ENCODE measurements at places on chromosomes 1 and 21.

- no peak for DNase-seq
Observed at GRCh38 chr1:91699339-91699974, 186.5 kb downstream of the TGFBR3 start.

GRCh38 chr1:225479996-225480720 is 52.3 kb upstream of the LBR start:
- no peak for DNase-seq

- DNase-seq, result no peak
Observed at GRCh38 chr21:40733024-40733397, 113.9 kb downstream of the DSCAM start.

GRCh38 chr1:114063544-114063943 is 84.3 kb downstream of the OLFML3 start:
- no peak for DNase-seq

DNA sequence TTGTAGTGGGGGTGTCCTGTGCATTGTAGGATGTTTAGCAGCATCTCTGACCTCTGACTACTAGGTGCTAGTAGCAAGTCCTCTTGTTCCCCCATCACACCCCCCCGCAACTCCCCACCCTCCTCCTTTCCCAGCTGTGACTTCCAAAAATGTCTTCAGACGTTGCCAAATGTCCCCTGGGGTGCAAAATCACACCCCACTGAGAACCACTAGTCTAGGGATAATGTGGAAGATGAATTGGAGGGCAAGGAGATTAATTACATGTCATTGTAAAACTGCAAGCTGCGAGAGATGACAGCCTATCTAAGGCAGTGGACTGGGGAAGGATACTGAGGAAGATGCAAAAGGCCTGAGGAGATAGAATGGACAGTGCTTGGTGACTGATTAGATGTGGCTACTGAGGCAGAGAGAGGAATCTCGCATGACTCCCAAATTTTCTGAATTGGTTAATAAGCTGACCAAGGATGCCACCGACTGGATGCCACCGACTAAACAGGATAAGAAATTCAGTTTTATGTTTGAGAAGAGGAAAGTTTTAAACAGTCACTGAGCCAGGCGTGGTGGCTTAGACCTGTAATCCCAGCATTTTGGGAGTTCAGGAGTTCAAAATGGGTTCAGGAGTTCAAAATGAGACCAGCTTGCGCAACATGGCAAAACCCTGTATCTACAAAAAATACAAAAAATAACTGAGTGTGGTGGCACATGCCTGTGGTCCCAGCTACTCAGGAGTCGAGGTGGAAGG is 3.1 kb upstream of the JAK1 start:
- no peak for DNase-seq

DNA sequence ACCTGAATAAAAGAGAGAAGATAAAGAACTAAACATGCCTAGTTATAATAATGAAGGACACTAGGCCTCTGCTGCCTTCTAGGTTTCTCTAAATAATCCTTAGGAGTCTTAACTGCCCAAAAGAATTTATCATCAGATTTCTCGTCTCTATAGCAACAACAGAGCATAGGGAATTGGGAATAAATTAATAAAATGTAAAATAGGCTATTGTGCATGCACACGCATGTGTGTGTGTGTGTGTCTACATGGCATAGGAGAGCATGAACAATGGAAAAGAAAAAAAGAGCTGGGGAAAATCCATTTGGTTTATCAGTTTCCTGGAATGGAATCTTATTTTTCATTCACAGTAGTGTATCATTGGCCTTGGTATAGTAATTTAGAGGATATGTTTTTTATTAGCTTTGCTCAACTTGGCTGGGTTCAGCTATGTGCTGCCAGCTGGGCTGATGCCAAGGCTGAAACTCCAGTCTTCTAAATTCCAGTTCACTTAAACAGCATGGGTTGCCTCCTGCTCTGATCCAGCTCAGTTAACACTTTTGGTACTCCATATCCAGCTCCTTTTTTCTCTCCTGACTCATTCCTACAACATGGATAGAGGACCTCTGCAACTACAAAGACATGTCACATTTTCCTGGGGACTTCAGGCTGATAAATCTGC is 80.6 kb upstream of the SLFNL1 start:
- no peak for DNase-seq

DNA sequence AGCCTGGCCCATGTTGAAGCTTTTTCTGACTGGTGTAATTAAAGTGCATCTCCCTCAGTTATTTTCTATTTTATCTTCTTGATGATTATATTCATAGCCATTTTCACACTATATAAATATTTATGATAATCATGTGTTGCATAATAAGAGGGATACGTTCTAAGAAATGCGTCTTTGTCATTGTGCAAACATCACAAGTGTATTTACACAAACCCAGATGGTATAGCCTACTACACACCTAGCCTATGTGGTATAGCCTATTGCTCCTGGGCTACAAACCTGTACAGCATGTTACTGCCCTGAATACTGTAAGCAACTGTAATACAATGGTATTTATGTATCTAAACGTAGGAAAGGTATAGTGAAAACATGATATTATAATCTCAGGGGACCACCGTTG is 88.1 kb downstream of the BACH1 start:
- no peak for DNase-seq

DNA sequence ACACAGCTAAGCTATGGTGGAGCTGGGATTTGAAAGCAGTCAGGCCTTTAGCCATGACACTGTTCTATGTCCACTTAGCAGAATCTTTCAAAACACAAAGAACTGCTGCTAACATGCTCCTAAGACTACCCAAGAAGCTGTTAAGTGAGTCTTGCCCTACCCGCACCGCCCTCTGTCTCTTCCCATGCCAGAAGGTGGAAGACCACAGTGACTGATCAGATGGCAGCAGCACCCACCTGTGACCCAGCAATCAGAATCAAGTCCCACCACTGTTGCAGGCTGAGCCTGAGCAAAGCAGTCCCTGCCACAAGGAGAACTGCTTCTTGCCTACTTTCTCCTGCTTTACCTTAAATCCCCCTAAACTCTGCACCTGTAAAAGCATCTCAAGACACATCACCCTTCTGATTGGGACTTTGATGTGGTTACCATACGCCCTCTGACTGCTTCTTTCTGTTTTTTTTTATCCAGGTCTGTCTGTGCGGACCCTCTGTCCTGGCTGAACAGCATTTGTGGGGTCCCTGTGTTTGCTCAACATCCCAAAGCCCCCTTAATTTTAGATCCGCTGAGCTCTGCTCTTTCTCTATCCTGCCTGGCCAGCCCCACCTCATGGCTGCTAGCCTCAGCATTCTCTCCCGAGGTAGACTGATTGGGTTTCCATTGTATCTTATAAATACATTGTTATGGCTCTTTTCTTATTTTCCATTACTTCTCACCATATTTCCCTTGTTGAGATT is 16.0 kb downstream of the IRF2BP2 start:
- no peak for DNase-seq

- DNase-seq, result no peak
Observed at GRCh38 chr1:7722670-7723012, 48.5 kb upstream of the VAMP3 start.

DNA sequence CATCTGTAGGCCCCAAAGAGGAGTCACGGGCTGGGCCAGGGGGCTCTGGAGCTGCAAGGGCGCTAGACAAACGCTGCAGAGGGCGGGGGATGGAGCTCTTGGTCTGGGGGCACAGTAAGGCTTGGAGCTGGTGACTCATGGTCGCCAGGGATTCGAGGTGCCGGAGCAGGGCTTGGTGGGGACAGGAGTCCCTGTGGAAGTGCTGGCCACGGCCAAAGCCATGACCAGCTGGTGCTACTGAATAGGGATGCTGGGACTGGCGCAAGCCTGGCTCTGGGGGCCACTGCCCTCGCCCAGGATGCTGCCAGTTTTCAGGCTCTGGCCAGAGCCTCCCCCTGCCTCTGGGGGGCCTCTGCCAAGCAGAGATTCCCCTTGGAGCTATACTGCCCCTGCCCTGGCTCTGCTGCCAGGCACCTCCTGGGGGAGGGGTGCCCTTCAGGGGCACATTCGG is 25.2 kb downstream of the SPOCD1 start:
- no peak for DNase-seq

DNA sequence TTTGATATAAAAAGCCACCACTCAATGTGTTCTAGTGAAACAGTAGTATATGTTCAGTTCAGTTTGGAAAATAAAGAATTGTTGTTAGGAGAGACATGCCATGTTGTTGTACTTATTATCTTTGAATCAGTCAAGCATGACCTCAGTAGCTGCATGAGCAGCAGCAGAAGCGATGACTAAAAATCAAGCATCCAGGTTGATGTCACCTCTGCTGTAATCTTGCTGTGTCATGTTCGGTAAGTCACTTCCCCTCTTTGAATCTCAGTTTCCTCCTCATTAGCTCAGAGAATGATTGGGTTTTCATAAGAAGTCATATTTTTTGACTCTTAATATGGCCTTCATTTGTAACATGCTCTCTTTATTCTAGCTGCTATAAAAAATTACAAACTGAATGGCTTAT is 428.4 kb upstream of the B3GALT2 start:
- no peak for DNase-seq

- DNase-seq, result no peak
Observed at GRCh38 chr1:58857680-58858673, 74.1 kb upstream of the JUN start.

GRCh38 chr1:197677752-197678295 is 97.5 kb downstream of the DENND1B start:
- DNase-seq, result no peak

DNA sequence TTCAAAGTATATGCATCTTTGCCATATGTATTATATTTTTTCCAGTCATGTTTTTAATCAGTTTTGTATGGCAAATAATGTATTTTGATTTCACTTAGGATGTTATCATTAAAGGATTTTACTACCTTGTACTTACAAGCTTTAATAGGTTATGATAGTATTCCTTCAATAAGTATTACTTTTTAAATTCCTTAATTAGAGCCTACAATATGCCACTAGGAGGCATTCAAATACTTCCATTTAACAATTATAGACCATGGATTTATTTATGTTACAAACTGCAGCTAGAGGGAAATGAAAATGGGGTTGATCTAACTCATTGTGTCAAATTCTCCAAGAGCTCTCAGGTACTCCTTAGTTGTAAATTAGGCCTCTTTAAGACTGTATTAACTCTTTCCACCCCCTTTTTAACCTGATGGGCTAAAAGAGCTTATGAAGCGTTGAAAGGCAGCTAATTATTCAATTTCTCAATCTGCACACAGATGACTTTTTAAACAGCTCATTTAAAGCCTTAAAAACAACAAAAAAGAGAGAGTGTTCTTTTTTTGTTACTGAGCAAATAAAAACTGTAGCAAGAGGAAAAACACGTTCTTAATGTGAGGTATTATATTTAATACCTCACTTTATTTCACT is 156.2 kb downstream of the DENND1B start:
- DNase-seq, result no peak

GRCh38 chr1:228390649-228391048 is 16.0 kb downstream of the TRIM11 start:
- DNase-seq, result no peak

DNA sequence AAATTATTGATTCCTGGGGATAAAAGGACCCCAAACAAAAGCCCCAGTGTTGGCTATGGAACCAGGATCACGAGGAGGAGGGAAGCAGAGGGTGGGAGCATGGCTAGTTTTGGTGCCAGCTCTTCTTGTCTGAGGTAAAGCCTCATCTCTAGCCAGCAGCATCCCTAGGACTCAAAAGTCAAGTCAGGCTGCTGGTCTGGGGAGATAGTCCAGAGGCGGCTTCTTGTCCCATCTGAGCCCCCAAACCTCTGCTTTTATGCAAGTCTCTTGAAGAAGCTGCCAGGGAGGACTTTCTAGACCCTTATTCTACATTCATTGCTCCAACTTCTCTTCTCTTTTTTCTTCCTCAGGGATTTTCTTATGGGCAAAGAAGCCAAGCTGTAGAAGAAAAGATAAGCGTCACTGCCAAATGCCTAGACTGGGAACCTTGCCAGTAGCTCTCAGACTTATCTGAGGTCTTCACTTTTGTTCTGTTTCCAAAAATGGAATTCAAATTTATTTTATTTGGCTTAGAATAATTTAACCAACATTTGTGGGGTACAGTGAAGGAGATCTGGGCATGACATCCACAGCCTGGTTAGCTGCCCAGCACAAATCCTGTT is 6.9 kb upstream of the ANKRD35 start:
- DNase-seq, result no peak

DNA sequence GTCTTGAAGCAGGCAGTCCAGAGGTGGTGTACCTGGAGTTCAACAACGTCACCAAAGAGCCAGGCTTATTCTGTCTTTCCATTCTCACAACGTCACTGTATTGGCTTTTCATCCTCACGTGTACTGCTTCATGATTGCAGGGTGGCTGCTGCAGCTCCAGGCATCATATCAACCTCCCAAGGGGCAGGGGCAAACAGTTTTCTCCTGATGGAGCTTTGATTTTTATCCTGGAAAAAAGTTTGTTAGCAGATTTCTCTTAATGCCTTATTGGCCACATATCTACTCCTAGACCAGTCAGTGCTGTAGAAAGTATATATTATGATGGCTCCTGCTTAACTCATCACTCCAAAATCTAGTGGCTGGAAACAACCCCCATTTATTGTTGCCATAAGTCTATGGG is 8.3 kb upstream of the OPRD1 start:
- DNase-seq, result no peak

GRCh38 chr1:67847466-67847865 is 14.2 kb upstream of the GNG12 start:
- DNase-seq, result no peak

DNA sequence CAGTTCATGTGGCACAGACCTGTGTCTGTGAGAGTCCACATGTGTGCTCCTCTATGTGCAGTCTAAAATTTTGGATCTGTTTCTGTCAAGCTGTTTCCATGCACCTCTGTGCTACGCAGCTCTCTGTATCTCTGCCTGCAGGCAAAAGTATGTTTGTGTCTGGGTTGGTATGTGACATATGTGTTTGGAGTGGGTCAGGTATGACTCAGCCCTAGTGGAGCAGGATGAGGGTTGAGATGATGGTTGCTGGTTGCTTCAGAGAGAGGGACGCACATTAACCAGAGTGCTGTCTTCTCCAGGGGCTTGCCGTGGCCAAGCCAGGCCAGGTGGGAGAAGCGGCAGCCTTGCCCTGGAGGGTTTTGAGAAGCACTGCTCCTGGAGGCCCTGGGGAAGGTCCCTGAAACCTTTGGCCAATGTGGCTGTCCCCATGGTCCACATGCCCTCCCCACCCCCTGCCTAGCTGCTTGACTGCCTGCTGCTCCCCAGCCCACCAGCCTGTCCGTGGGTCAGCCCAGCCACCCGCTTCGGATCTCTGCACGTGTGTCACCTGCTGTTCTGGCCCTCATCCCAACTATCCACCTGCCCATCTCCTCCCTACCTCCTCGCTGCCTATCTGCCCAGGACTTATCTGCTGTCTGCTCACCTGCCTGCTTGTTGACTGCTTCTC is 4.1 kb upstream of the EVA1B start:
- no peak for DNase-seq

- no peak for DNase-seq
Observed at GRCh38 chr21:43347461-43348169, 79.3 kb downstream of the SIK1 start.
